ENCODE measurements at places on chromosomes 12 and 14.

GRCh38 chr14:100325958-100326357, 2.8 kb downstream of the SLC25A47 start:
- DNase-seq: no peak

DNA sequence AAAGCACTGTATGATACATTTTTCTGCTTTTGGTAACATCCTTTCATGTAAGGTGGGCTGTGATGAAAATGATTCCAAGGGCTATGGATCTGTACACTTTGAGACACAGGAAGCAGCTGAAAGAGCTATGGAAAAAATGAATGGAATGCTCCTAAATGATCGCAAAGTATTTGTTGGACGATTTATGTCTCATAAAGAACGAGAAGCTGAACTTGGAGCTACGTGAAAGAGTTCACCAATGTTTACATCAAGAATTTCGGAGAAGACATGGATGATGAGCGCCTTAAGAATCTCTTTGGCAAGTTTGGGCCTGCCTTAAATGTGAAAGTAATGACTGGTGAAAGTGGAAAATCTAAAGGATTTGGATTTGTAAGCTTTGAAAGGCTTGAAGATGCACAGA, 22.1 kb upstream of the SRGAP1 start:
- no peak for DNase-seq

DNA sequence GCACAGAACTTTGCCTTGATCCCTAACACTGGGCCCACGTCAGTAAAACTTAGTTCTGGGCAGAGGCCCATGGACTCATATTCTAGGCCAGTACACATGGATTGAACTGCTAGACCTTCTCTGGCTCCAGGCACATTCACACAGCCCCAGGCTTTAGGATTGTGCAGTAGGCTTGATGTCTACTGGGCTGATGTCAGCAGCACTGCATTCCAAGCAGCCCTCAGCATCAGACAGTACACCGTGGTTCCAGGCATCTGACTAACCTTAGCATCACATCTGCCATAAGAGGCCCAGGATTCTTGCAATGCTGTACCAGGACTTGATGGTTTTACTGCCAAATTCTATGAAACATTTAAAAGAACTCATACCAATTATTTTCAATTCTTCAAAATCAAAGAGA, 301.9 kb downstream of the CCER1 start:
- DNase-seq: no peak

DNA sequence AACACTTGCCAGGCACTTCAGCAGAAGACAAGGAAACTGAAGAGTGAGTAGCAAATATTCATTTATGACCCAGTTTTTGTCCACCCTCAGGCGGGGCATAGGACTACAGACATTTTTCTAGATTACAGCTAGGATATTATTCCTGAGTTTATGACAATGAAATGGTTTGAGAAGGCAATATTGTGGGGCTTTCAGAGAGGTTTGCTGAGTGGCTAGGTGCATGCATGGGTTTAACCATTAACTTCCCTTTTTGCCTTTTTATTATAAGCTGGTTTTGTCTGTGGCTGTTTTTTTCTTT, 104.0 kb upstream of the BCAT1 start:
- DNase-seq: no peak

DNA sequence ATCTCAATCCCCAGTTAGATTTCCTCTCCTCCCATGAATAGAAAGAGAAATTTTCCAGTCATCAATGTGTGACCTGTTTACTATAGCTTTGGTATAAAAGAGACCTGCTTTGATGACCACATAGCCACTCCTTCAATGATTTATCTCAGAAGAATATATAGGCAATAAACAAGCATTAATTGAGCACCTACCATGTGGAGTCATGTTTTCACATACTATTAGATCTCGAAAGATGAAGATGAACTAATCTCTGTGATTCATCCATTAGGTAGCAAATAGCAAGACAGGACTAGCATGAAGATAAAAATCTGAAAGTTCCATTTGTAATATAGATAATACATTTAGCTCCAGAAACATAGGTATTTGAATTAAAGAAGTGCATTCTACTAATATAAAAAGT, 40.5 kb downstream of the SLCO1A2 start:
- DNase-seq: no peak

DNA sequence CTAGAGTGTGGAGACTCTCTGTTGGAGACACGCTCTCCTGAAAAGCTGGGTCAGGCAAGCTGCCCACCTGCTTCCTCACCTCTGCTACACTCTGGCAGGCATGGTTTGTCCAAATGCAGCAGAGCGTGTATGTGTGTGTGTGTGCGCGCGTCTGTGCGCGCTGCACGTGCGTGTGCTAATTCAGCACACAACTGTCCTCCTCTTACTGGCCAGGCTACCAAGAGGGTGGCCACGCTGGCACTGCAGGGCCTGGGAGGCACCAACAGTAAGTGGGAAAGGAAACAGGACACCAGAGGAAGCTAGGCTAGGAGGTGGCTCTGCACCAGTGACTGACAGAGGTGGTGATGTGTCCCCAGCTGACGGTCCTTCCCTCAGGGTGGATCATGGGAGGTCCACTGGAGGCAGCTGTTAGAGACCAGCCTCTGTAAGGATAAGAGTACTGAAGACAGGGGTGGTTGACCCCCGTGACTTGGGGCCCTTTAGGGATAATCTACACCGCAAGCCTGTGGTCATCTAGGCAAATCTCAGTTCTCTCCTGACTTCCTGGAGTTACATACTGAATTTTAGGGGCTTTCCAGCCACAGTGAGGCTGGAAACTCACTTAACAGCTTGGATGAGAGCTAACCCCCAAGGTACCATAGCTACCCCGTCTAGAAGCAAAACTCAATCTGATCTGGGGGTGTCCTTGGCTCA, 15.6 kb upstream of the TFCP2 start:
- no peak for DNase-seq

DNA sequence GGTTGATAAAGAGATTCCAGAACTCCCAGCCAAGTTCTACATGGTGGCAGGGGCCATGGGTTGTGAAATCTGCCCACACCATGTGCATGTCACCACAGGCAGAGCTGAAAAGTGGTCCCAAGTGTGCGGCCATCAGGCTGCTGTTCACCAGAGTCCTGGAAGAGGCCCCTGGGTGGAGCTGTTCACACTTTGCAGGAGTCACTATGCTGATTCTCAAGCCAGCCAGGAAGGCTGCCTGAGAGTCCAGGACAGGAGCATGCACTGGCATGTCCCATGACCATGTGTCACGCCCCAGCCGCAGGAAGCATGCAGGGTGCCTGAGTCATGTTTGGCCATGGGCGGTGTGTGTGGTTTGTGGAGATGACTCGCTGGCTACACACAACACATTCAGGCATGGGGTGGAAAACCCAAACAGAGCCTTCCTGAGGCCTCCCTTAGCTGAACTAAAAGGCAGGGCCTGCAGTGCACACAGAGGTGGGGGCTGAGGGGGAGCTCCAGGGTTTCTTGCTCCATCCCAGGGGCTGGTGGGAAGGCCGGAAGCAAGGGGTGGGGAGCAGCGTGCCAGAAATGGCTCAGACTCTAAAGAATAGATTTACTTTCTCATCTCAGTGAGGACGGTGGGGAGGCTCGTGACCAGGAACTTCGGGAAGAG, 19.4 kb downstream of the ABCB9 start:
- DNase-seq: no peak

DNA sequence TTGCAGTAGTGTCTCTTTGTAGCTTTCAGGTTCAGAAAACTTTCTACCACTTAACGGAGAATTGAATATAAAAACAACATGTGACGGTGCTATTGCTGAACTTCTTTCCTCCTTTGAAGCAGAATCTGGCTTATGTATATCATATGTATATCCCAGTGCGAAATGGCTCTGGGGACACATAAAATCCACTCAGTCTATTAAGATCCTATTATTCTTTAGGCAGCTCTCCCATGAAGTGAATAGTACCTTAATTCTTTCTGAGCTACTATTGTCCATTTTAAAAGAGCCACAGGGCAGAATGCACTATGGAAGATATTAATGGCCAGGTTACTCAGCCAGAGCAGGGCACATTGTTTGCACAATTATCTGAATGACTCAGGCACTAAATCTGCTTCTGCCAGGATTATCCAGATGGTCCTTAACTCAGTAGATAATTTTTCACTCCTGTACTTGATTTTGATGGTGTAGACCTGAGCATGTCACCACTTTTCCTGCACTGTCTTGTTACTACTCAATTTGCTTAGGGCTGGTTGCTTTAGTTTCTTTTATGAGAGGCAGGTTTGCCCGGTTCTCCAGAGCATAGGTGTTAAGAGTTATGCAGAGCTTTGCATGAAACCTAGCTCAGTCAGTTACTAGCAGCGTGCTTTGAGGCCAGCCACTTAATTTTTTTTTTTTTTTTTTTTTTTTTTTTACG, 5.5 kb downstream of the CNTN1 start:
- no peak for DNase-seq

- no peak for DNase-seq
These were observed 33.7 kb upstream of the ALG10B start for GRCh38 chr12:38282886-38283285.

DNA sequence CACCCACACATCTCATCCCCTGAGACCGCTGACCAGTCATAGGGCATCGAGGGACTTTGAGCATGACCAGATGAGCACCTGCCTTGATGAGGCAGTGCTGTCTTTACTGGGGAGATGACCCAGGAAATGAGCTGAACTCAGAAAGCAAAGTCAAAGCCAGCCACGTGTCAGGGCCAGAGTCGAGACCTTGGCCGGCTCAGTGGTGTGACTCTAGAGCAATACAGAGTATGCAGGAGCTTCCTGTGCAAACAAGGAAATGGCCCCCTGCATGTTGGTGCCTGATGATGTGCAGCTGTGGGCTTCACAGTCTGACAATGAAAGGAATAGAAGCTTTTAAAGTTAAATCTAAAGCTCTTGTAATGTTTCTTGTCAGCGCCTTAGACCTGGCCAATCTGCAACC, 332.9 kb downstream of the PCNX1 start:
- no peak for DNase-seq

DNA sequence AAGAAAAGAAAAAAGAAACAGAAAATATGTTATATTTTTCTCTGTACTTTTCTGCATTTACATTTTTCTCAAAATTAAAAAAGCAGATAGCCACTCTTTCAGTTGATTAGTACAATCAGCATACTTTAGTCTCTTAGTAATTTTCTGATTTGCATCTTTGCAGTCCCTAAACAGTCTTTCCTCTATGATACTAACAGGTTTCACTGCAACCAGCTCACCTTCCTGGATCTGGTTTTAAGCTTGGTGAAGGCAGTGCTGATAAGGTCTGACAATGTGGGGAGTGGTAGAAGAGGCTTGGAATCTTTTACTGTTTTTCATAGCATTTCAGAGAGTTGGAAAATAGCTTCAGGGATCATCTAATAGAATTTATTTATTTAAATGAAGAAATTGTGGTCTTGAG, 457.6 kb downstream of the ZFP36L1 start:
- no peak for DNase-seq

- no peak for DNase-seq
These were observed 9.2 kb downstream of the FOXN3 start for GRCh38 chr14:89407856-89408255.

- no peak for DNase-seq
These were observed 118.2 kb downstream of the GPR135 start for GRCh38 chr14:59346796-59347510.

- no peak for DNase-seq
These were observed 103.8 kb downstream of the ARMH4 start for GRCh38 chr14:58048219-58048618.

DNA sequence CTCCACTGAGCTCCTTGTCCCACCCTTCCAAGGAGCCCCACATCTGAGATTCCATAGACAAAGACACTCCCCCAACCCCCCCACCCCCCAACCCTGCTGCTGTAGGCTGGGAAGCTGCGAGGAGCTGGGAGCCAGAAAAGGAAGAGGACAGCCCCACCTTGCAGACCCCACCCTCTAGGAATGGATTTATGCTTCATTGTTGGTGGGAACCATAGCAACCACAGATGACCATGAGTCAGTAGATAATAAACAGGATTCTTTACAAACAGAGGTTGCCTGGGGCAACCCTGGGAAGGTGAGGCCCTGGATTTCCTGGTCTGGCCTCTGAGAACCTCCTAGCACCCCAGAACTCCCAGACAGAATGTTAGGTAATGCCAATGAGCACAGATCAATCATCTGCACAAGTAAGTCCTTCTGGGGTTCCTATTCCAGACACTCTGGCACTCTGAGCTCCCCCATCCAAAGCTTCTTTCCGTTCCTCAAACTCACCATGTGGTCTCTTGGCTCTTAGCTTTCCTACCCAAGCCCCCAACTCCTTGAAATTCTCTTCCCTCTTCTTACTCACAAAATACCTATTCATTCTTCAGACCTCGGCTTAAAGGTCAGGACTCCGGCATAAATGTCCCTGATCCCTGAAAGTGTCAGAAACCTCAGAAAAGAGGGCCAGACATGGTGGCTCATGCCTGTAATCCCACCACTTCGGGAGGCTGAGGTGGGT, 15.2 kb upstream of the PLEKHG6 start:
- DNase-seq: no peak

- no peak for DNase-seq
These were observed 197.1 kb downstream of the EXOC5 start for GRCh38 chr14:57071639-57072038.

DNA sequence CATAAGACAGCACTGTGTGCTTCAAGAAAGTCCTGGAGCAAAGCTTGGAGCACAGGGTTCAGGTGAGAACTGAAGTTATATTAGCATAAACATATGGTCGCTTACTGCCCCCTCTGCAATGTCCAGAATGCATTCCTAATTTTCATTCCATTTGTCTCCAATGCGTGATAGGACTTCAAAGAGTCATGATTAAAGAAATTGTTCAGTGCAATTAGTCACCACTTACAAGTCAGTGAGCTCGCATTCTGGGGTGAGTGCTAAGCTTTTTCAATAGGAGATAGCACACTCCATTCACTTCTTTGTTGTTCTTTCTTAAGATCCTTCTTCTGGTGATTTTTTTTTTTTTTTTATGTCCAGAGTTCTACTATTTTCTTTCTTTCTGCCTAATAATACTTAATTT, 398.4 kb downstream of the SYT1 start:
- no peak for DNase-seq

DNA sequence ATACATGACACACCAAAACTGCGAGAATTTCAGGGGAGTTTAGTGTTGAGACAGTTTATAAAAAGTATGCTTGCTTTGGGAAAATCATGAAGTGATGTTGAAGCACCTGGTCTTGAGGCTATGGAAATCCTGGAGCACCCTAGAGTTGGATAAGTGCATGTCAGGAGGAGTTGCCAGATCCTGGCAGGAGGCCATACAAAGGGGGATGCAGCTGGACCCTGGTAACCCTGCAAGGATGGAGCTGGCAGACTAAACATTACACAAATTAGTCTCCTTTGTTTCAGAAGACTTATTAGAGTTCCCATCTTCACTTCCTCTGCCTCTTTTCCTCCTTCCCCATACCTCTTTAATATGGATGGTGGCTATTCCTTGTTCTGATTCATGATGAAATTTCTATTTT, 907.0 kb downstream of the BCL11B start:
- DNase-seq: peak; percentile 64
